NCI-H774 (cell line): ENCODE measurements at places on chromosomes 7 and 10.
A peak's percentile ranks its signal among the peaks of the same experiment; 100 is the strongest.

- no peak for DNase-seq
These were observed 203.4 kb downstream of the SLC25A13 start for GRCh38 chr7:96118449-96119001.

DNA sequence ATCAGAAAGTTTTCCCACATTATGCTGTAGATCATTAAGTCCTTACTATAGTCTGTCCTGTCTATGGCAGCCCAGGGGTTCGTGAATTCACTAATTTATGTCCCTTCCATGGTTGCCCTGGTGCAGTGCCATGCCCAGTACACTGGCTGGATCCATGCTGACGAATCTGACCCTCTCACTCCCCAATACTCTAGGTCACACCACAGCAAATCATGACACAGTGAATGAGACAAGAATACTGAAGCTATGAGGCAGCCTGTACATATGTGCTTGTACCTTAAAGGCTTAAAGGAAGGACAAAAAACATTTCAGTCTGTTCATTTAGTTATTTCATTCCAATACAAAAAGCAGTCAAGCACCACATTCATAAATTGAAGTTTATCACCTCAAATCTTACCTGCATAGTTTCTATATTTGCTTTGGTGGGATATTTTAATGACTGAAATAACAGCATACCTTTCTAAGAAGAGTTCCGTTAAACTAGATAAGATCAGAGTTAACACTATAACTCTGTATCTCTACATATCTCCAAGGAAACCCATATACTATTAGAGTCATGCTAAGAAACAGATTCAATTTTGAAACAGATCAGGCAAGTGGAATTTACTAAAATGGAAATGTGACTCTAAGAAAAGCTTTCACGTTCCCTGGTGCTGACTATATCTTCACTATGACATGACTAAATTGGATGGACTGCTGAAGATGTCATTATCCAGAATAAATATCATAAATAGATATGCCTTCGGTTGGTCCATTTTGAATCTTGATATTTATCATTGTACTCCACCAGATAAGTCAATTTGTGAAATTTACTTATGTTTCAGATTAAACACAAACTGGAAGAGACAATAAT, 36.7 kb downstream of the OSBPL3 start:
- DNase-seq, result no peak

- no peak for DNase-seq
These were observed 956.7 kb downstream of the CCSER2 start for GRCh38 chr10:85284778-85285770.

DNA sequence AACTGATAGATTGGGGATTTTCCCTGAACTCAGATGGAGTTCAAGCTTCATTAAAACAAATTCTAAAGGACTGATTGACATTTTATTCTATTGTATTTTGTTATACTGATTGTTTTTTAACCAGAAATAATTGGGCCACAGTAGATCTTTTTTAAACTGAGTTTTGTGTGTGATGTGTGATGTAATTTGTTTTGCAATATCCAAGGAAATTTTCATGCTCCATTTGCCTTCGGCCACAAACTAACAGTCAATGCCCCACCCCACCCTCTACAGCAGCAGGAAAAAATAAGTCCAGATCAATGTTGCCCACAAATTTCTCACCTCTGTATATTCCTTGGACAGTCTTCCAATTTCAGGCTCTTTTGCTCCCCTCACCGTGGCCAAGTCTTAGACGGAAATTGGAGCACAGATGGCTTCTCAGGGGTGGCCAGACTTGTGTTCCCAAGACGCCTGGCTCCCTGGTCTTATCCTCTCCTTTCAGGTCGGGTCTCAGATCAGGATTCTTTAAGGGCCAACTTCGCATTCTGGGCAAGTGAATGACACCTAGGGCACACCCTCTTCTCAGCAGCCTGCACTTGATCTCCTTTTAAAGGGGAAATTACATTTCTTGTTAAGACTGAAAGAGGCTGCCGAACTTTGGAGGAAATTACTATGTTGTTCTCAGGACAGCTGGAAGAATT, at the start of gene SVOPL:
Gene SVOPL, minus strand, starts transcription at position 506 of the 680 bp plus-strand sequence. CDS start 22,317 bp downstream, outside the sequence.
- no peak for DNase-seq

GRCh38 chr10:110169586-110169985, 37.8 kb upstream of the MXI1 start:
- DNase-seq, result no peak

- DNase-seq, result no peak
These were observed 245.9 kb upstream of the HGF start for GRCh38 chr7:82015751-82016150.

- DNase-seq, result peak; percentile 70
These were observed 19.8 kb upstream of the TOMM7 start for GRCh38 chr7:22842383-22842941.

DNA sequence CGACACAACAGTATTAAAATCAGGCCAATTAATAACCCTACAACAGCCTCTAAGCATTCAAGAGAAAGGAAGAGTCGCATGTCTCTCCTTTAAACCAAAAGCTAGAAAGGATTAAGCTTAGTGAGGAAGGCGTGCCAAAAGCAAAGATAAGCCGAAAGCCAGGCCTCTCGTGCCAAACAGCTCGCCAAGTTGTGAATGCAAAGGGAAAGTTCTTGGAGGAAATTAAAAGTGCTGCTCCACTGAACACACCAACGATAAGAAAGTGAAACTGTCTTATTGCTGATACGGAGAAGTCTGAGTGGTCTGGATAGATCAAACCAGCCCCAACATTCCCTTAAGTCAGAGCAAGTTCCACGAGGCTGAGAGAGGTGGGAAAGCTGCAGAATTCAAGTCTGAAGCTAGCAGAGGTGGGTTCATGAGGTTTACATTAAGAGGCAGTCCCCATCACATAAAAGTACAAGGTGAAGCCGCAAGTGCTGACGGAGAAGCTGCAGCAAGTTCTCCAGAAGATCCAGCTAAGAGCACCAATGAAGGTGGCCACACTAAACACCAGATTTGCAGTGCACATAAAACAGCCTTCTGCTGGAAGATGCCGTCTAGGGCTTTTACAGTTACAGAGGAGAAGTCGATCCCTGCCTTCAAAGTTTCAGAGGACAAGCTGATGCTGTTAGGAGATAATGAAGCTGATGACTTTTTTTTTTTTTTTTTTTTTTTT, 194.8 kb downstream of the MAD1L1 start:
- DNase-seq, result no peak

- DNase-seq, result no peak
These were observed 1030.9 kb upstream of the LRRTM3 start for GRCh38 chr10:65894961-65895360.

DNA sequence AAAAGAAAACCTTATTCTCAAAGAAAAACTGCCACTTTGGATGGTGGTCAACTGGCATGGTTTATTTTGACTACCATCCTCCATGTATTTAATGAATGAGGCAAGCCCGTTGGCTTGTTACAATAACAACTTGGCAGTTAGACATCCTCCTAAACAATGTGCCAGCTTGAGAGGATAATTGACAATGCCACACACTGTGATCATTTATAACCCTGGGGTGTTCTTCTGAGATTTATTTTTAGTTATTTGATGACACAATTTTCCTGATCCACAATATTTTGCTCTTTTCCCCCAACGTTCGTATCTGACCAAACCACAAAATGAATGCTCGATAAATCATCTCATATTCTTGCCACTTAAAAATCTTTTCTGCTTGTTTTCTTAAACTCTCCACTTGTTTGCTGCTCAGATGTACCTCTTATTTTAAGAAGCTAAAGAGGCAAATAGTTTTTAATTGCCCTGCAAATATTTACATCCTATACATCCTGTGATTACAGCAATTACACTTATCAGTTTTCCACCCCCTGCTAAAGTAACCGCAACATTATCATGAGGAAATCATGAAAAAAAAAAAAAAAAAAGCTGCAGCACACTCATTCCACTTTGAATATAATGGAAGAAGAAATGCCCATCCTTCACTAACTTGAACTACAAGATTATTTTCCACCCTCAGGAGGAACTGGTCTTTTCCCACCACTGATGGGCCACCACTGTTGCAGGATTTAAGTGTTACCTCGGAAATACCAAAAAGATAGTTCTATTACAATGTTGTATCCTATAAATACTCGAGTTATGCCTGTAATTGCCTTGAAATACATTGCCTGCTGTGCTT, 119.9 kb downstream of the MBL2 start:
- DNase-seq, result no peak

DNA sequence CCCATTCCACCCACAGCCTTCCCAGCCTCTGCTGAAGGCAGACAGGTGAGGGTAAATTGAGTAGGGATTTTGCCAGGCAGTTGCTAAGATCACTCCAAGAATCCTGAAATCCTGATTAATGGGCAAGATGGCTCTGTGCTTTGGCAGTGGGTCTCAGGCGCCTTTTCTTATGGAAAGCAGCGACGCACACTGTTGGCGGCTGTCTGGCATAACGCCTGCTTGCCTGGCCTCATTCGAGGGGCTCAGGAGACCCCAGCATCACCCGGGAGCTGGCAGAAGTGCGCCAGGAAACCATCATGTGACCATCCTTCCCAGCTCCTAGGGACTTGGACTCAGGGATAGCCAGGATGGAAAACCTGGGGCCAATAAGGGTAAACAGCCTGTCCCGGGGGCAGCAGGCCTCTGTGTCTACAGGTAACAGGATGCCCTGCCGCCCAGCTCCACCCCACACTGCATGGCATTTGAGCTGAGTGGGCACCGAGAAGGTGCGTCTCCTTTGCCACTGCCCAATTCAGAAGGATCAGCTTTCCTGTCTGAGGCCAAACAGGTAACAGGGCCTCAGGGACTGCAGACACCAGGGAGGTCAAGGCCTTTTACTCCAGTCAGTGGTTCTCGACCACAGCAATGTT, 98.6 kb downstream of the FAM53B start:
- no peak for DNase-seq

- DNase-seq, result no peak
These were observed 71.4 kb downstream of the SGMS1 start for GRCh38 chr10:50552308-50552707.

- DNase-seq, result no peak
These were observed 376.9 kb upstream of the NRG3 start for GRCh38 chr10:81498011-81498551.

- no peak for DNase-seq
These were observed 7.0 kb downstream of the RTKN2 start for GRCh38 chr10:62261666-62262065.

DNA sequence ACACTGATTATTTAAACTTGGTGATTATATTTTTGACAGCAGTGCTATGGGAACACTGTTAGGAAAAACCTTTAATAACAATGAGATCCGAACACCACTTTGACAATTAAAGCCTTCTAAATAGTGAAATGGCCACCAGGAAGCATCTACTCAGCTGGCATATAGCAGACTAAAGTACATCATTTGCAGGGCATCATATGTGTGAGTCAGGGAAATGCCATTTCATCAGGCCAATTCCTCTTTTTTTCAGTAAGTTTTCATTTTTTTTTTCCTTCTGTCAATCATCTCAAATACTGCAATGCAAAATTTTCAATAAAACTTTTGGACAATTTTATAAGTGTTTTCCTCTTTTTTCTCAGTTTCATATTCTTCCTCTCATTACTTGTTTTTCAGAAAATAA, 521.4 kb upstream of the SEMA3D start:
- DNase-seq, result no peak

GRCh38 chr7:78141522-78142281, 343.1 kb downstream of the PHTF2 start:
- DNase-seq, result no peak

DNA sequence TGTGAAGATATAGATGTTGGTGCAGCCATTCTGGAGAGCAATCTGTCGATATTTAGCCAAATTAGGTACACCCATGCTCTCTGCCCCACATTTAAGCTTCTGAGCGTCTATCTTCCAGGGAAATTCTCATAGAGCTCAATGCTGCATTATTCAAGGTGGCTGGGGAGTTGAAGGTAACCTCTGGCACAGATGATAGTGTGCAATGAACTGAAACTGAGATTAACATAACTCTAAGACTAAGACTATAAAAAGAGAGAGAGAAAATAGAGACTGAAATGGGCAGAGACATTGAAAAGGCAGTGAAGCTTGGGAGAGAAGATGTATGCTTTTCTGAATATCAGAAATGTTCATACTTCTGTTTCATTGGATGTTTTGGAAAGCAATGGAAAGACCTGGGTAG, 1197.0 kb upstream of the AUTS2 start:
- DNase-seq, result no peak

DNA sequence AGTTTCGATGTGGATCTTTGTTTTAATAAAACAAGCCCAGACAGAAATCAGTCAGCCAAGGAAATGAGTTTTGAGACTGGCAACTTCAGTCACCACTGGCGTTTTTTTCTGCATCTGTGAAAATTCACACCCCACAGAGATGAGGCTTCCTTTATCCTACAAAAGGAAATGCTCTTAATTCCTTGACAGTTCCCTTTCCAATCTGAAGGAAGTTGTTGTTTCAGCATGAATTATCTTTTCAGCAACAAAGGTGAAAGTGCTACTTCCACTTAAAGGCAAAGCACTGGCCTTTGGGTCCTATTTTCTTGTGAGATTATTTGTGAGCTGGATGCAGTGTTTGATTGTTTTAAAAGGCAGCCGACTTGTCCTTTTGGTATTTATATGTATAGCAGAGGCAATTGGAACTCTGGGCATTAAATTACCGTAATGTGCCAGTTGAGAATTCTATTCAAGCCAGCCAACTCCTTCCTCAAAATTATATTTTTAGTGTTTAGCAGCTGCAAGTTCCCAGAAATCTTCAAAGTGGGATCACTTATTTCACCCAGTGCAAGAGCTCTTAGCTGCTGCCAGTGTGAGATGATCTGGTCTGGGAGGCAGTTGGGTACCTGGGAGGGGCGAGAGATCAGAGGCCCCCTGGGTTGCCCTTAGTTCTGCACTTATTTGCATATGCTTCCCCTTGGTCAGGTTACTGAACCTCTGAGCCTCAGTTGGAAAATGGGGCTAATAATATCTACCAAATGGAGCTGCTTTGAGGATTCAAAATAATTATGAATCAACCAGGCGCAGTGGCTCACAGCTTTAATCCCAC, 427.1 kb downstream of the GALNT17 start:
- DNase-seq, result no peak

GRCh38 chr10:45624724-45625123, 47.8 kb downstream of the ZFAND4 start:
- DNase-seq, result no peak

DNA sequence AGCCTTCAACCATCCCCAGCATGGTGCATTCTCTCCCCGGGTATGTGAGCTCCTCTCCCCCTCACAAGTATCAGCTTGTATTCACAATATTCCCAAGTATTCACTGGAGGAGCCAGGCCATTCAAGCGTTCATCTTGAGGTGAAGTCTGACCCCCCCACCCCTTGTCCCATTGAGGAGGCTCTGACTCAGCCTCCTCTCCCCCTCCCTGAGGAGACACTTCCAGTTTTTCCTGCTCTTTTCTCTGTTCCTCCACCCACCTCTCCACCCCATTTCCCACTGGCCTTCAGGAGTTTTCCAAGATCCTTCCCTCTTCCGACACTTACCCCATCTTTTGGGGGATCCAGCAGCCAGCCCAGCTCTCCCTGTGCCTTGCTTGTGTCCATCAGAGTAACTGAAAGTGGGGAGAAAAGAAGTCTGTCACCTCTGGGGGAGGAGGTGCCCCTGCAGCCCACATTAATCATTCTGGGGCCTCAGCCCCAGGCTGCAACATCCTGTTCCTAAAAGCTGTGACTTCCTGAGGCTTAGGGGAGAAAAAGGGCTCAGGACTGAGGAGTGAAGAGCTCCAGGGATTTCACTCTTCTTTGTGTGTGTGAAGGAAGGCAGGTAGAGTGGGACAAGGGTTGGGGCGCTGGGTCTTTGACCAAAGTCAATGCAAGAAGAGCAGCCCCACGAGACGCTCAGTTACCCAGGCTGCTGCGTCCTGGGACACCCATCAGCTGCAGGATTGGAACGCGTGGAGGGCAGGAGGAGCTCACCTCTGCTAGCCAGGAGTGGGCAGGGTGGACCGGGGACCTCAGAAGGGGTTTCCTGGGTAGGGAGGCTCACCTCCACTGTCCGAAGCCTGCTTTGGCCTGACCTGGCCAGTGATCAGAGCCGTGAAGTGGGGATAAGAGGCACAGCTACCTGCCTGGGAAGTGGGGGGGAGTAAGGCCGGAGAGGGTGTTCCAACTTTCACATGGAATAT, 1.1 kb downstream of the EPHA1 start:
- no peak for DNase-seq
